ENCODE measurements at places on chromosomes 6 and 20.

GRCh38 chr6:152575621-152576150 is 61.5 kb downstream of the SYNE1 start:
- no peak for DNase-seq

DNA sequence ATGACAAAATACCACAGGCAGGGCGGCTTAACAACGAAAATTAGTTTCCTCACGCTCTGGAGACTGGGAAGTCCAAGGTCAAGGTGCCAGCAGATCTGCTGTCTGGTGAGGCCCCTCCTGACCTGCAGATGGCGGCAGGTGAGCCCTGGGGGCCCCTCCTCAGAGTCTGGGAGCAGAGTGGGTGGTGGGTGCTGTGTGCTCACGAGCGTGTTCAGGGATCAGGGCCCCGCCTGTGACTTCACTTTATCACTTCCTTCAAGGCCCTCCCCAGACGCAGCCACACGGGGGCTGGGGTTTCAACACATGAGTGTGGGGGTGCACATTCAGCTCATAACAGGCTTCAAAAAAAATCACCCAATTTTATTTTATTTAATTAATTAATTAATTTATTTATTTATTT is 39.3 kb downstream of the SLC2A4RG start:
- DNase-seq: no peak

GRCh38 chr6:100518588-100518987 is 53.9 kb upstream of the SIM1 start:
- no peak for DNase-seq

- no peak for DNase-seq
These were observed 46.5 kb downstream of the PPARD start for GRCh38 chr6:35388772-35389352.

- DNase-seq: no peak
These were observed 3.5 kb downstream of the PIGT start for GRCh38 chr20:45419188-45420091.

- no peak for DNase-seq
These were observed 312.8 kb upstream of the JAG1 start for GRCh38 chr20:10986586-10986985.

DNA sequence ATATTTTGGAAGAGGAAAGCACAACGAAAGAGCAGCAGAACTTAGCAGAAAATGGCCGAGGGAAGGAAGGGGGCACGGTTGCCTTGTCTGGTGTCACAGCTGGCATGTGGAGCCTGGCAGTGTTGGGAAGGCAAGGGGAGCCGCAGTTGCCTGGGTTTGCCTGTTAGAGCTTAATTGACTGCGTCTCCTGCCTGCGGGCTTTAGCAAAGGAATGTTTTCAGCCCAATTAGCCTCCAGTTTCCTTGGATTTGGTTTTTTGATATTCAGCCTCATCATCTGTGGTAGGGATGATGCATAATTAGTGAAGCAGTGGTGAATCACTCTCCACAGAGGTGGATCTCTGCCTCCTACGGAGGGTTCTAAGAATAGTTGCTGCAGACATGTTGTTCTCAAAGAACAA is 832.6 kb downstream of the QKI start:
- no peak for DNase-seq

DNA sequence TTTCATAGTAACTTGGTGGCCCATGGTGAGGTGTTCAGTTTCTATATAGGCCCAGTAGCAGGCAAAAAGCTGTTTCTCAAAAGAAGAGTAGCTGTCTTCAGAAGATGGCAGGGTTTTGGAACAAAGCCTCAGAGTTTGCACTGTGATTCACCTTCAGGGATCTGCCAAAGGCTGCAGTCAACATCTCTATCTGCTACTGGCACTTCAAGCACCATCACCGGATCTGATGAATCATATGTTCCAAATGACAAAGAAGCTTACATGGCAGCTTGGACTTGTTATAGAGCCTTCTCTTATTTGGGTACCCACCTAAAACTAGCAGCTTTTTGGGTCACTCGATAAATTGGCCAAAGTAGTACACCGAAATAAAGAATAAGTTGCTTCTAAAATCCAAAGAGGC is 39.5 kb downstream of the PKIB start:
- DNase-seq: no peak

DNA sequence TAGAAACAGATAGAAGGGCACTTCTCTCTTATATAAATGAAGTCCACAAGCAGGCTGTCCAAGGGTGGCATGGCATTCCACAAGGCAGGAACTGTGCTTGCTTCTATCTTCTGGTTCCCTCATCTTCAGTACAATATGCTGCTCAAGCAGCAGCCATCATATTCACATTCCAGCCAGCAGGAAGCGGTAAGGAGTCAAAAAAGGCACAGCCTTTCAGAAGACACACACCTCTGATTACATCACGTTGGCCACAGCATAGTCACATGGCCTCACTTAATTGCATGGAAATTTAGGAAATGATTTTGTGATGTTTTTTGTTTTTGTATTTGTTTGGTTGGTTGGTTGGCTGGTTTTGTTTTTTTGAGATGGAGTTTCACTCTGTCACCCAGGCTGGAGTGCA is 19.0 kb downstream of the REM1 start:
- DNase-seq: no peak

- no peak for DNase-seq
These were observed 133.7 kb upstream of the TBX18 start for GRCh38 chr6:84897988-84898594.

DNA sequence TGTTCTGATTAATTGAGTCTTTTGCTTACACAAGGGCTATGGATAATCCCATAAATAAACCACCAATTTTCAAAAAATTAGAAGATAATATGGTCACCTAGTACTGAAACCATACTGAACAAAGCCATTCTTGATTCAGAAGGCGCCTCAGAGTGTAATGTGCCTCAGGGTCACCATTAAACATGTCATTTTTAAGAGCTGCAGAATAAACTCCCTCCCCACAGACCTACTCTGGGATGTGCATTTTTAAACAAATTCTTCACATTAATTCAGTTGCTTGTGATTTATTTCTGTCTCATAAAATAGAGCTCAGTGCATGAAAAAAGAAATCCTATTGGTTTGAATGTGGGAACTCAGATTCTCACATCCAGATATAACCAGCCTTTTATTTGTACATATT is 202.1 kb upstream of the HEY2 start:
- DNase-seq: no peak
